ENCODE measurements at places on chromosomes 11 and 22.

- DNase-seq, result no peak
These were observed 13.5 kb downstream of the CCDC90B start for GRCh38 chr11:83272627-83273026.

DNA sequence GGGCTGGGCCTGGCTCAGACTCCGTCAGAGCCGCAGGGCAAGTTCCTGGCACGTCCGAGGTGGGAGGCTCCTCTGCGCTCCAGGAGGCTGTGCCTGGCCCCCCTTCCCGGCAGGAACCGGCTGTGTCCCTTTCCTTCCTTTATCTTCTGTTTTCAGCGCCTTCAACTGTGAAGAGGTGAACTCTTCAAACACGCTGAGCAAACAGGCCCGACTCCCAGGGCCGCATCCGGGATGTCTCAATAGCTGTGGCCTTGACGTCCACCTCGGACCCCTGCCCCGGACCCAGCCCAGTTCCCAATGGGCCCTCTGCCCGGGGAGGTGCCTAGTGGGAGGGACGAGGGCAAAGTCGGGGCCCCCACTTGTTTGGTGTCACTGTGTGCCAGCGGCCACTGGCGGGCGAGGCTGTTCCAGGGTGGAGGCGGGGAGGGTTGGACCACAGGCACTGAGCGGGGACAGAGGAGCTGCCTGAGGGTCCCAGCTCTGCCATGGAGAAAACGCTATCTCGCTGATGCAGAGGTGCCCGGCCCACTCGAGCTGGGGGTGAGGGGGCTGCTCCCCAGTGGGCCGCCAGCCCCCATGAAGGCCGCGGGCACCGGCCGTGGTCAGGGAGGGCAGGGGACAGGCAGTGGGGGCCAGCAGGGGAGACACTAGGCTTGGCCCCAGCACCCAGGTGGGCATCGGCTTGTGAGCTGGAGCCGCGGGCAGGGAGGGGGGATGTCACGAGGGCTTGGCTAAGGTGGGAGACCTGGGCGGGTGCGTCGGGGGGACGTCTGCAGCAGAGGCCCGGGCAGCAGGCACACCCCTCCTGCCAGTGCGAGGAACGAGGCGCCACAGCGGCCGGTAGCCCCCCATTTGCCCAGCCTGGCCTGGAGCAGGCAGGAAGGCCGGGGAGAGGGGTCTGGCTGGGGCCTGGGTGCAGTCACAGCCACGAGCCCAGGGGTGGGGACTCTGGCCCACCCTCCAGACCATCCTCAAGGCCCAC, 2.7 kb upstream of the MUC5B start:
- DNase-seq, result no peak

DNA sequence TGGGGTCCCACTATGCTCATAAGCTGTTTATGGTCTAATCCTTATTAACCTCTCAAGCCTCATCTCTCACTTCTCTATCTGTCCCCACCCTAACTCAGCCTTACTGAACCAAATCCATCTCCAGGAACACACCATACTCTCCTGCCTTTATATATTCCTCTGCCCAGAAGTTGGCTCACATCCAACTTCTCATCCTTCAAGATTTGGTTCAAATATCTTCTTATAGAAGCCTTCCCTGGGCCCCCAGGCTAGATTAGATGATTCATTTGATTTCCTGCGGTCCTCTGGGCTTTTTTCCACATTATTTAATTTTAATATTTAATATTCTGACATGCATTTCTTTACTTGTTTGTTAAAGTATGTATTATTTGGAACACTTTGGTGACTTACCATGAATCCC, 23.2 kb downstream of the MEI1 start:
- no peak for DNase-seq

- DNase-seq, result peak; percentile 88
These were observed at the start of gene DDX17 for GRCh38 chr22:38506118-38506962. DDX17 (minus strand) TSS chr22:38506311.

DNA sequence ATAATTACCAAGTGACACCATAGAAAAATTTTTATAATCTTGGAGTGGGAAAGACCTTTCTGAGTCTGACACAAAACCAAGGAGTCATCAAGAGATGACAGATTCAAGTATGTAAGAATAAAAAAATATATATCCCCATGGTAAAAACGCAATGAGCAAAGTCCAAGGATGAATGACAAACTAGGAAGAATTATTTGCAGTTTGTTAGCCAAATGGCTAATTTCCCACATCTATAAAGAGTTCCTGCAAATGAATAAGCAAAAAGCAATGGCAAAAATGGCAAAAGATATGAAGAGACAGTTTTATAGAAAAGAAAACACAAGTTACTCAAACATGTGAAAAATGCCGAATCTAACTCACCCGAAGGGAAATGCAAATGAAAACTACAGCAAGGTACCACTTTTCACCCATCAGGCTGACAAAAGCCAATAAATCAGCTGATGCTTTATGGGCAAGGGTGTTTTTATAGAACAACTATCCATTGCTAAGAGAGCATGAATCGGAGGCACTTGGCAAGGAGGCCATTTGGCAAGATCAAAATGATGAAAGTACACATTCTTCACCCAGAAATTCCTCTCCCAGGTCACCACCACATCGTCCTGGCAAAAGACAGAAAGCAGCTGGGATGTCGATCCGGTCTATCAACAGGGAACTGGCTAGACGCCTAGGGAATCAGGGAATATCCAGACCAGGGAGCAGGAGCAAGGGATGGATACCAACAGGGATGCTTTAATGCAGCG, 21.1 kb upstream of the KLHL35 start:
- DNase-seq, result no peak

DNA sequence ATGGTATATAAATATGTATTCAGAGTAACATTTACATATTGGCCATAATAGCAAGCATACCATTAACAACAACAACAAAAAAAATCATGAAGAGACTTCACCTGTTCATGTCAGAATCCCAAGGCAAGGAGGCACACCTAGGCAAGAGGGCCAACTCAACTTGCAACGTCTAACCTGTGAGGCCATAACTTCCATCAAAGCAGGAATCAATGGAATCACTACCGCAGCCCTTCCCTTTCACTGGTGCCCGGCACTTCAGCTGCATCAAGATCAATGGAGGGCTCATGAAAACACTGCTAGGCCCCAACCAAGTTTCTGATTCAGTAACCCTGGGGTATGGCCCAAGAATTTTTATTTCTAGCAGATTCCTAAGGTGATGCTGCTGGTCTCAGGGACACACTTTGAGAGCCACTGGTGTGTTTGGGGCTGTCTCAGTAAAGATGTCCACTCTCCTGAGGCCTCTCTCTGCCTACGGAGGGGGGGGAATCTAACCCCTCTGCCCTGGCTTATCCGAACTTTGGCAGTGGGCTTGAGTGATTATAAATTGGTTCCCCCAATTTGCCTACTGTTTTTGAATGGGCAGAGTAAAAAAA, 8.0 kb downstream of the ZFTA start:
- DNase-seq, result no peak

DNA sequence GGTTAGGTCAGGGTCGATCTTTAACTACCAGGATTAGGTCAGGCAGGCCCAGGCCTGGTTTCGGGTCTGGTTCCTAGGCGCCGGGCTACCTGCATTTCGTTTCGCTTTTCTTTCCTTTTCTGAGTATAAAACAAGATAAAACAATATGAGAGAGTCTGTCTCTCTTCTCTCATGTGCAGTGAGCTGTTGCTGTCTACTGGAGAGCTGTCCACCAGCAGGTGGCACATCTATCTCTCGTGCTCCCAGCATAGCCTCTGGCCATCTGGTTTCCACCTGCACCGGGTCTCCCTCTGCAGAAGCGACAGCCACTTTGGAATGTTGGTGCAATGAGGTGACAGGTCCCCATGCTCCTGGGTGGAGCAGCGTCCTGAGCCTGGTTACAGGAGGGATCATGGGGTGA, 27.6 kb downstream of the RIBC2 start:
- DNase-seq, result peak; percentile 77

- DNase-seq, result no peak
These were observed 20.7 kb upstream of the ARFGAP3 start for GRCh38 chr22:42877597-42878340.

DNA sequence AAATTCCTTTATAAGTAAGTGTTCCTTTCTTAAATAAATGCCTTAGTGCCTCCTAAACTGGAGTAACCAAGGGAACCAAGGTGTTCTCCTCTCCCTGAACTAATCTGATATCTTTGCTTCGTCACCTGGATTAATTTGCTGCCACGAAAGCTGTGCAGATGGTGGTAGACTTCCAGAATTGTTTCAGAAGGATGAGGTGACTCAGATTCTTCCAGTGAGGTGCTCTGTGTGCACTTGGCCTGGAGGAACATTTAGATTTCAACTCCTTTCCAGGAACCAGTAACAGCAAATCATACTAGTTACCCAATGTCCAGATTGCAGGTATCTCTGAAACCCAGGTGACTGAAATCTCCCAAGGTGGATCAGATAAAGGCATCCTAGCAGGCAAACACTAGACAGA, 181.9 kb downstream of the FAT3 start:
- no peak for DNase-seq

GRCh38 chr11:122139595-122139866, 23.5 kb upstream of the BLID start:
- no peak for DNase-seq

DNA sequence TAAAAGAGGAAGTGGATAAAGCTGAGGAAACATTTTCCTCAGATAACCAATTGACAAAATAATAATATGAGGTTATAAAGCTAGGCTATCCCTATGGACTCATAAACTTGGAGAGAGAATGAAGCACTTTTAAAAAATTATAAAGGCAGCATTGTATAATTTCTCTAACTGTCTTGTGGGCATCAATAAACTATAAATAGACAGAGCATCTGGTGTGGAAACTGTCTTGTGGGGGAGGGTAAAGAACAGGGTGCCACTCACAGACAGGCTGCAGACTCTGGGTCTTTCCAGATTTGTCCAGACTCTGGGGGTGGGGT, 333.5 kb downstream of the BUD13 start:
- DNase-seq, result no peak

DNA sequence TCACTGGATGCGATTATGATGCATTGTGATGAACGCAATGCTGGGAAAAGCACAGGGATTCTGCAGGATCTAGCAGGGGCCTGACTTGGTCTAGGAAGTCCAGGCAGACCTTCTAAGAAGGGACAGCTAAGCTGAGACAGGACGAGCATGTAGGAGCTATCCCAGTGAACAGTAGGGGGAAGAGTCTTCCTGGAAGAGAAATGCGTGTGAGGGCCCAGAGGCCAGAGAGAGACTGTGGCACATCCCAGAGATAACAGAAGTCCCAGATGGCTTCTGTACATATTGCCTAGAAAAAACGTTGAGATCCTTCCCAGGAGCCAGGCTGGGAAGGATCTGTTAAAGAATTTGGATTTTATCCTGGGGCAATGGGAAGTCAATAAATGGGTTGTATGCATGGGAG, 24.6 kb downstream of the RCN1 start:
- no peak for DNase-seq

DNA sequence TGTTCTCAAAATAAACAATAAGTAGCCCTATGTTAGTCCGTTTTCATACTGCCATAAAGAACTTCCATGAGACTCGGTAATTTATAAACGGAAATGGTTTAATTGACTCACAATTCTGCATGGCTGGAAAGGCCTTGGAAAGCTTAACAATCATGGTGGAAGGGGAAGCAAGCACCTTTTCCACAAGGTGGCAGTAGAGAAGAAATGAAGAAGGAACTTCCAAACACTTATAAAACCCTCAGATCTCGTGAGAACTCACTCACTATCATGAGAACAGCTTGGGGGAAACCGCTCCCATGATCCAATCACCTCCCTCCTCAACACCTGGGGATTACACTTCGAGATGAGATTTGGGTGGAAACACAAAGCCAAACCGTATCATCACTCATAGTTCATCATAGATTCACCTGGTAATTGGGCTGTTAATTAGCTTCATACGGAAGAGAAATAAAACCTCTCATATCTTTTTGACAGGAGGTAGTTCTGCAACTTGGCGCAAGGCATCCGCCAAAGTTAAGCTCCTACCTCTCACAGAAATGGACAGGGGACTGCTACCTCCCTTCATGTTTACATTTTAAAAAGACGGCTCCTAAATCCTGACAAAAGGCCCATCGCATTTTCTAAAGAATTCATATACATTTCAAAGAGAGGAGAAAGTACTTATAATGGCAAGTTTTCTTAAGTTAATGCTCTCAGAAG, 49.0 kb downstream of the MUC15 start:
- DNase-seq, result no peak

GRCh38 chr11:122808478-122808869, 29.8 kb upstream of the CRTAM start:
- no peak for DNase-seq

Measured in BE2C (cell line).